Right kidney (tissue), 9 donors: ENCODE measurements at places on chromosomes 12 and 14.

DNA sequence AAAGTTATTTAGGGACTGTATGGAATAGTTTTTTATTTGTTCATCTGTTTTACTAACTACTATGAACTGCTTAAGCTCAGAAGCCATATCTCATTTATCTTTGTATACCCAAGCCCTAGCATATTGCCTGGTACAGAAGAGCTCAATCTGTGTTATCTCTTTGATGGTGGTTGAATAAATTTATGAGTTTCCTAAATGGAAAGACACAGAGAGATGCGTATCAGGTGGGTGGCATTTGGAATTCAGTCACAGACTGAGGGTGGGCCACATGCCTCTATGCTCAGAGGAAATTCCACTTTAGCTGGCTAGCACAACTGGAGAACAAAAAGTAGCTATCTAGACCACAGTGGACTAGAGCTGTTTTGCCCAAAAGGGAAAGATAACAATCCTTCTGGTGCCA is 145.5 kb downstream of the SLC6A15 start:
- no peak for DNase-seq

DNA sequence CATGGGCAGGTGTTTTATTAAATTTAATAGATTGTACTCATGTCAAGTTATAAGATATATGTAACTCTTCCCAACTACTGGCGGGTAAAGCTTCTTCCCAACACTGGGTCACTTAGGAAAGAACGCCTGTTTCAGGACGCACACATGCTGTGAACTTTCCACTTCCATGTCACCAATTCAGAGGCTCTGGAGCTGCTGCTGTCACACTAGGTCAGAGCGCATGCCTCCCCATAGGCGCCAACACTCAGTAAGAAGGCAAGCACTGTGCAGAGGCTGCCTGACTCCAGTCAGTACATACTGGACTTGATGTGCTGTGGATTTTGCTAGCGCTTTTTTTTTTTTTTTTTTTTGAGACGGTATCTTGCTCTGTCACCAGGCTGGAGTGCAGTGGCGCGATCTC is 17.2 kb downstream of the SLC15A4 start:
- no peak for DNase-seq

DNA sequence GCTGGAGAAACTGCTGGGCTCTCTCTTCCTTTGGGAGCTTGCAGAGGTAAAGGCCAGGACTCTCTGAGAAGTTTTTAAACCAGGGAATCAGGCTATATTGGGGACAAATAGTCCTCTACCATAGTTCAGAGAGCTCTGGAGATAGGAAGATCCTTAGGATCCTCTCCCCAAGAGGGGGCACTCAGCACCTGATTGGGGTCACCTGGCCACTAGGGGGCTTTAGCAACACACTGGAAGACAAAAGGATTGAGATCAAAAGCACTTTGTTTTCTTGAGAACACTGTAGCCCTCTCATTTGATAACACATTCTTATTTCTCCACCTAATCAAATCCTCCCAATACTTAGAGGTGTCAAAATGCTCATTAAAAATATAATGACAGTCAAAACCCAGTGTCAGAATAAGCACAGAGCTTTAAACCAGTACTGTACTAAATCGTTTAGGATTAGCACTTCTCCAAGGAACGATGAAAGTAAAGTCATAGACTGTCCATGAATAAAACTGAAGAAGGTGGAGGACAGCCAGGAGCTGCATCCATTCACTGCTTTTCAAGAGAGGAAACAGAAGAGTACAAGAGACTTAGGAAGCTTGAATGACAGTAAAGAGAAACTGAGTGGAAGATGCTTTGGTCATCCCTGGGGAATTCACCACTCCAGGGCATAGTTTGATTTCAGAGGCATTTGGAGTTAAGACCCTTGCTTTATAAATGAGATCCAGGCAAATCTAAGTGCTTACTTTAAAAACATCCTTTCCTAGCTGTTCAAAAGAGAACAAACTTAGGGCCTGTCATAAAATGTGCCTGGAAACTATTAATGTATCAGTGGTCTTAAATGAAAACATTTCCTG is 26.5 kb downstream of the BMP4 start:
- no peak for DNase-seq

DNA sequence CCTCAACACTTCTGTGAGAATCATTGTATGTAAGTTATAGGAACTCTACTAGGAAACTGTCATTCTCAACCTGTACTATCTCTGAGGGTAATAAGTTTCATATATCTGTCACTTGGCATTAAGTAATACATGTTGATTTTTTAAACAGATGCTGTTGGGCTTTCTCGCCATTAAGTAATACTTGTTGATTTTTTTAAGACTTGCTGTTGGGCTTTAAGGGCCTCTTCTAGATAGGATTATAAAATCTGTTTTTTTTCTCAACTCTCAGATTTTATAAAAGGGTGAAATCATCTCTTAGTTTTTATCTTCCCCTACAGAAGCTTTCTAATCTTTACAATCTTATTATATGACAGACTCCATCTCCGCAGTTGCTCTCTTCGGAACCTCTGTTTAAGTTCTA is 5.6 kb downstream of the WASHC4 start:
- no peak for DNase-seq

GRCh38 chr14:78181270-78181669 is 11.1 kb downstream of the NRXN3 start:
- no peak for DNase-seq

GRCh38 chr14:100523131-100523842 is 63.9 kb downstream of the BEGAIN start:
- no peak for DNase-seq

DNA sequence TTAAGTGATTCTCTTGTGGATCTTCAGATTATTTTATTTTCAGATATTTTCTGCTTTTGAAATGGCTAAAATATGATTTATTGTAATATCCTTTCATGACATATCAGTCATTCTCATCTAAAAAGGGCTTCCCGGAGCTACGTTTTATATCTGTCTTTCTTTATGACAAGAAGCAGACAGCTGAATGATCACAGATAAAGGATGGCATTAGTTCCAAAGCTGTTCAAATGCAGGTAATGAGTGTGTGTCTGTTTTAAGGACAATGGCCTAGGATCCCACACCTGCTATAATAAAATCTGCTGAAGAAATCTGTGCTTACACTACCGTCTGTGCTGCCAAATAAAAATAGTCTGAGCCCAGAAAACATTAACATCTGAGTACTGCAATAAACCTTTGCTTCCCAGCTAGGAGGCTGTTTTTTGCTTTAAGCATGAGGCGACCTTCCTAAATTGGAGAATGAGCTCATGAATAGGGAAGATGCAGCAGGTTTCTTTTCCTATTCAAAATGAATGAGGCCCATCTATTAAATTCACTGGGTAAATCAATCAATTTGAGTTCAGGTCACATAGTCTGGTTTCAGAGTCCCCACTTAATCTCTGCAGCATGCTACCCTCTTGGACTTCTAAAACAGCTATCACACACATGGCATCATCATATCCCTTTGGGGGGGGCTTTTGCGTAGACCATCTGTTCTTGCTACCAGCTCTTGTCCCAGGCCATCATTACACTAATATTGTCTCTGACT is 498.5 kb downstream of the NELL2 start:
- no peak for DNase-seq

- DNase-seq = no peak
Observed at GRCh38 chr12:60112763-60113162, 516.9 kb downstream of the SLC16A7 start.

GRCh38 chr14:20662968-20663732 is 21.2 kb upstream of the RNASE4 start:
- DNase-seq = peak; percentile 31

DNA sequence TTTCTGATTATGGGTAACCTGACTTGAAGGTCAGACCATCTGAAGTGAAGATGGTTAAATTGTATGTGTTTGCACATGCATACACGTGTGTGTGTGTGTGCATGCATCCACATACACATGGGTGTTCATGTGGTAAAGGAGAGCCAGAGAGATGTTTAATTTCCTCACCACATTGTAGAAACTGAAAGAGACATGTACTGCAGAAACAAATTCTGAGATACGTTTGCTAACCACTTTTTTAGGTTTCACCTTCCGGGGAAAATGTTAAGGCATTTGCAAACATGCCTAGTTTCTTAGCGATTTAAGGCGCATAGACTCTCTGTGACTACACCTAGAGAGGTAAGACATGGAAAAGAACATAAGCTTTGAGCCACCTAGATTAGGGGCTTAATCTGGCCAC is 362.9 kb downstream of the RAD51B start:
- DNase-seq = no peak

GRCh38 chr14:58944343-58944967 is 244.0 kb upstream of the DAAM1 start:
- no peak for DNase-seq

GRCh38 chr14:26687301-26687837 is 89.5 kb upstream of the NOVA1 start:
- DNase-seq = no peak

DNA sequence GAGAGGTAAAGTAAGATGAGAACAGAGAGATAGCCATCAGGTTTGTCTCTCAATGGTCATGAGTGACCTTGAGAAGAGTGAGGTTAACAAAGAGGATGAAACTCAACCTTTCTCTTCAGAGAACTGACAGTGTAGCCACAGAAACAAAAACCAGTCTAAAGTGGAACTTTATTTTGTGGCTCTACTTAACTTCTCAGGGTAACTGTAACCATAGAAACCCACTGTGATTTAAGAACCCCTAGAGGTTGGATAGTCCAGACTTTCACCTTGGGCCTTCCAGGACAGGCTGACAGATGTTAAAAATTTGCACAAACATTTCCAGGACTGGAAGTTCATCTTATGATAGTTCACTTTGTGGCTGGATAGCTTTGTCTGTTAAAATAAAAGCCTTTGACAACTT is 48.5 kb downstream of the ATP23 start:
- DNase-seq = no peak

DNA sequence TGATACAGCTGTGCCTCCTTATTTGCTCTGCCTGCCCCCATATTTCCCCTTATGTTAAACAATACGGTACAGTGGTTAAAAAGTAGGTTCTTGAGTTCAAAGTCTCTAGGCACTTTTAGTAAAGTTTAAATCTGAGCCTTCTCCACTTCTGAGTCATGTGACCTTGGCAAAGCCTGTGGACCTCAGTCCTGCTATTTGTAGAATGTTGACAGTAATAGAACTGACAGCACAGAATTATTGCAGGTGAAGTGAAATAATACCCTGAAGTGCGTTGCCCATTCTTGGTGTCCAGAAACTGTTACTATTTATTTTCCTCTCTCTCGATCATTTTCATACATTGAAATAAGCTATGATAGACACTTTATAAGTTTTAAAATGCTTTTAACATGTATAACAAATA is 499.7 kb downstream of the EGLN3 start:
- DNase-seq = no peak

- DNase-seq = no peak
Observed at GRCh38 chr14:102991376-102991775, 66.0 kb downstream of the CDC42BPB start.

DNA sequence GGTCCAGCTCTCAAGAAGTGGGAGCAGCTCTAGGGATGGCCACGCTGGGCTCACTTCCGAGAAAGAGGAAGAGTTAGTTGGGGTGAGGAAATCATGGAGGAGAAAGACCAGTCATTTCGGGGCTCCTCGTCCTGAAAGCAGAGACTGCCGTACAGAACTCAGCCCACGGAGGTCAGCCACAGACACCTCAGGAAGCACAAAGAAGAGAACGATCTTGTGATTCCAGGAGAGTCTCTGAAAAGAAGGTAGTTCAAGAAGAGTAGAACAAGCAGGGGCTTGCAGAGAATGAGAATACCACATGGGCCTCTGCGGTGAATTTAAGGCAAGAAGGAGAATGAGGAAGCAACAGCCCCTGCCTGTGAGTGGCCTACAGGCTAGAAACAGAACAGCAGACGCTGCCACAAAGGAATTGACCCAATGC is 311.9 kb downstream of the CACNA1C start:
- DNase-seq = no peak

GRCh38 chr14:33880330-33880729 is 70.5 kb downstream of the EGLN3 start:
- DNase-seq = no peak

GRCh38 chr12:1473418-1473817 is 121.0 kb downstream of the FBXL14 start:
- DNase-seq = no peak

DNA sequence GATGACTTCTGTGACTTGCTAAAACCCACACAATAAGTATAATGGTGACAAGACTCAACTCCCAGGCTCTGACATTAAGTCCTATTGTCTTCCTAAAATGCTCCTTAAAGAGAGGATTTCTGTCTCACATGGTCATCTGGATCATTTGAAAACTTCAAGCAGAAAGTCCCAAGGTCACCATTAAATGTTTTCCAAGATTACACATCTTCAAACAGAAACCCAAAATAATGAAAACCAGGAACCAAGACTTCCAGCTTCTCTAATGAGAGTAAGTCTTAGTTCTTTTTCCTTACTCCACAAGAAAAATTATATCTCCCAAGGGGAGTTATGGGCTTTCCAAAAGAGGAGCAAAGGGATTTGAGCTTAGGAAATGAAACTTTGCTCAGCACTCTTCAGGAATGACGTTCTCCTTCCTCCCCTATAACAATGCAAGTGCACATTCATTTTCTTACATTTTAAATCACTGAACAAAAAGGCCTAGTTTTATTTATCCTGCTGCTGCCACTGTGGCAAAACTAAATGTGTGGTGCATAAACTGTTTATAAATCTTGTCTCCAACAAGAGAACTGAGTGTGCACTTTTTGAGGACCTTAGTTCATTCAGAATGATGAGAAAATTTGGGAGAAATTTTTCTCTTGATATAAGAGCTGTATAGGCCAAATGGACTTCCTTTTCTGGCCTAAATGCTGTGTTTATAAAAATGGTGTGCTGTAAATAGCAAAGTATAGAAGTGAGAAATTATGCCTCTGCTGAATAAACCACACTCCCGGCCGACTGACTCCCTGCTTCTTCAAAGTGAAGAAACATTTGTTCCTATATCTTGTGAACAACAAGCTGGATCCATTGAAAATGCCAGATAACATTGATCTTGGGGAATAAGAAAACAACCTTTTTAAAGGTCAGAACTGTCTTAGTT is 148.4 kb upstream of the PLEKHG7 start:
- no peak for DNase-seq

- DNase-seq = no peak
Observed at GRCh38 chr12:70686907-70687306, 49.7 kb upstream of the PTPRB start.

- no peak for DNase-seq
Observed at GRCh38 chr12:104121001-104121400, 17.0 kb downstream of the NFYB start.

- DNase-seq = no peak
Observed at GRCh38 chr12:46711756-46712155, 114.0 kb downstream of the SLC38A4 start.

GRCh38 chr12:38350342-38351174 is 34.0 kb downstream of the ALG10B start:
- DNase-seq = no peak

DNA sequence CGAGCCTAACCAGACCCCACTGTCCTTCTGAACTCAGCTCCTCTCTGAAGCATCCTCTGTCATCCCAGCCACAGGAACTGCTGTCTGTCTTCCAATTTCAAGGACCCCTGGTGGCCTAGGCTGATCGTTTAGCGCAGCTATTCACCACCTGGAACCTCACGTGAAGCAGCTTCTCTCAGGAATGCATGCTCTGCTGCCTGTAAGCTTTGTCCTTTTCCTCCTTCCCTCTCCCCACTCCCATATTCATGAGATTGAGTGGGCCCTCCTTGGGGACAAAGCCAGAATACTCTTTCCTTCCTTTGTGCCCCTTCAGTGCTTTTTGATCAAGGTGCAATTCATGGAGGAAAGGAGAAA is 17.2 kb downstream of the DPF3 start:
- DNase-seq = no peak
